ENCODE measurements at places on chromosomes 1 and 21. TPM values are rescaled to one million over a fixed set of nuclear protein-coding genes. Genes with fewer than 3 reads are reported as not detected.

Gene C8B
- not detected for total RNA-seq

Gene IL20
- total RNA-seq = not detected

Gene MTOR
- total RNA-seq = 24.7 TPM

Gene SLC2A5
- total RNA-seq = not detected

Gene AMY2B
- 27.0 TPM for total RNA-seq

Gene KRTAP11-1
- not detected for total RNA-seq

Gene HES3
- total RNA-seq = not detected

Gene HIPK1
- total RNA-seq = 312 TPM

Gene FAM163A
- 0.22 TPM for total RNA-seq

Gene NCMAP
- 0.08 TPM for total RNA-seq

Gene BLACAT1
- total RNA-seq = not detected

Gene EFCAB14
- total RNA-seq = 33.1 TPM

Gene KCNN3
- total RNA-seq = 0.03 TPM

Gene POMGNT1
- total RNA-seq = 20.3 TPM
